Natural killer cell treated with Interleukin-12 subunit alpha and Interleukin-12 subunit beta and Interleukin-15 and Interleukin-18, amount 100 ng/mL, for 72 hours (primary cell): ENCODE measurements at places on chromosomes 4 and X.

- no peak for DNase-seq
These were observed 2.0 kb downstream of the MSX1 start for GRCh38 chr4:4861390-4862018.

- DNase-seq: no peak
These were observed 1.2 kb downstream of the SPCS3 start for GRCh38 chr4:176320976-176321361.

DNA sequence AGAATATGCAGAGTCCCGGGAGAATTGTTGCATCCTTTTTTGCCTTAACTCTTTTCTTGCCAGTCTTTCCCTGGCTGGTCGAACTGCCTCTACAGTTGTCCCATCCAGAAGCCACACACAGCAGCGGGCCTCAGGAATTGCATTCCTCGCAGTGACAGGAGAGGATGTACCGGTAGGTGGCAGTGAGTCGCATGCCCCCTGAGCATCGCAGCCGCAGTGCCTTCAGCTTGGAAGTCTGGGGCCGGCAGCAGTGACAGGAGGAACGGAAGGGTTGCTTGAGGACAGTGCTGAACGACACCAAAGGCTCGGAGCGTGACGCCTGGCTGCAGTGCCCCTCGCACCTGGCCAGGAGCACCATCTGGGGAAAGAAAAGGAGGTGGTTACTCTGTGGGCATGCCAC lies 23.5 kb downstream of the NDP start:
- no peak for DNase-seq

- no peak for DNase-seq
These were observed 137.1 kb upstream of the TBL1X start for GRCh38 chrX:9327747-9328145.

GRCh38 chr4:47075262-47075661 lies 43.9 kb downstream of the GABRB1 start:
- DNase-seq: no peak

DNA sequence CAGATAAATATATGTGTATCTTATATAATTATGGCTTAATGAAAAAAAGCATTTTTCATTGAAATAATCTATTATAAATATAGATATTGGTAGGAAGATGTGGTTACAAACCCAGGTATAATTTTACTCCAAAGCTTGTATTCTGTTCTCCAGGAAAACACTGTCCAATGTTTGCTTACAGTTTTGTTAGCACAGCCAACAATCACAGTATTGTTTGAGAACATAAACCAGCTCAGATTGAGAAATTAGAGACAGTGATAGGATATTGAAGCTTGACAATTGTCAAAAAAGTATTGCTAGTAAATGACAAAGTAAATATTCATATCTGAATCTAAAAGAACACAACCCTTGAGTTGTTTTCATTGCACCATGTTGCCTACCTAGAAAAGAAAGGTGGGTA lies 228.8 kb downstream of the ADGRL3 start:
- no peak for DNase-seq

DNA sequence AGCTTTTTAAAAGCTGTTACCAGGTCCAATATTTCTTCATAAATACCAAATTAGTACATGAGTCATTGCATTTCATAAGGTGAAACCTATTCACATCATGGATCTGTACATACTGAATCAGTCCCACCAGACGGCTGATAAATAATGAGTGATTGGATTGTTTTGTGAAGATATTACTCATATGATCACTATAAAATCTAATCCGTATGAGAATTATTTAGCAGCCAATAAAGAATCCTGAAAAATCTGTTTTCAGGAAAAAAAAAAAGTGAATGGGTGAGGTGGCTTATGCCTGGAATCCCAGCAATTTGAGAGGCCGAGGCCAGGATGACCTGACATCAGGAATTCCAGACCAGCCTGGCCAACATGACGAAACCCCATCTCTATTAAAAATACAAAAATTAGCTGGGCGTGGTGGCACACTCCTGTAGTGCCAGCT lies 438.1 kb downstream of the INPP4B start:
- no peak for DNase-seq

- no peak for DNase-seq
These were observed 147.0 kb downstream of the AFAP1 start for GRCh38 chr4:7792616-7793015.

DNA sequence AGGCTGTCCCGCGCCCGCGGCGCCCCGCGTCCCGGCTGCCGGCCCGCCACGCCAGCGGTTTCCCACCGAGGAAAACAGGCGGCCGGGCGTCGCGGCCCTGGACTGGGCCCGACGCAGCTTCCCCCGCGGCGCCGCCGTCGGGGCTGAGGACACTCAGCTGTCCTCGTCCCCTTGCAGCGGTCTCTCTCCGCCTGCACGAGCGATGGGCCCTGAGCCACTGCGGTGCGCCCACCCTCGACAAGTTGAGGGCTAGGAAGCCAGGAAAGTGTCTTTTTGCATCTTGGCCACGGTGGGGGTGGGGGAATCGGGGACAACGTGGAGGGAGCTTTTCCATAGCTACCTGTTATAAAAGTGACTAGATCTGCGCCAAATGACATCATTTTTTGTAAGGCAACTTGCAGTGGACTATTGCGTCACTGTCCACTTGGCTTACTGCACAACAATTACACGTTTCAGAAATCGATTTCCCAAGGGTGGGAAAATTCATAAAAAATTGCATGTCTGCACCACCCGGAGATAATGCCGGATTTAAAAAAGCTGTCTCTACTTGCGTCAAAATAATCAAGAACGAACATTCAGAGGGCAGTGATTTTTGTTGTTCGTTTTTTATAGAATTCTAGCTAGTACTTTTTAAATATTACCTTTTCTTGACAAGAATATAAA lies 1.1 kb downstream of the KLHL15 start:
- no peak for DNase-seq

- no peak for DNase-seq
These were observed 29.0 kb downstream of the LRBA start for GRCh38 chr4:150986085-150986484.

- peak; percentile 63 for DNase-seq
These were observed 348.5 kb downstream of the MID1IP1 start for GRCh38 chrX:39149761-39150160.

- DNase-seq: no peak
These were observed 113.9 kb downstream of the RTL3 start for GRCh38 chrX:78545233-78545632.

DNA sequence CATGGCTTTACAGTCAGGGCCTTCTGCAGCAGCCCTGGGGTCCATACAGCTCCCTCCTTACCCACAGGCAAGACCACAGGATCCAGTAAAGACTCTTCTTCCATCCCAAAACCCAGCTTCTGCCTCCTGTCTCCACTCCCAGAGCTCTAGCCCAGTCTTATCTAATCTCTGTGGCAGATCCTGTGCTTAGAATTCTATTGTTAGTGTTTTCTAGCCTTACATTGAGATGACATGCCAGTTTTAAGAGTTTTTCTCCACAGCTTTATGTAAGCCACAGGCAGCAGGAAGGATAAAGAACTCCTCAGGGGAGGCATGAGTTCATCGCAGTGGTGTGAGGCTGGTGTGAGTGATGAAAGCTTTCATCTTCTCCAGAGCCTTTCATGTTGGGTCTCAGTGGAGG lies 129.1 kb downstream of the RCHY1 start:
- DNase-seq: no peak

GRCh38 chrX:135541351-135541750 lies 20.9 kb downstream of the INTS6L start:
- no peak for DNase-seq

GRCh38 chr4:40199179-40199670 lies 2.4 kb downstream of the RHOH start:
- no peak for DNase-seq

GRCh38 chr4:140094438-140095420 lies 59.3 kb downstream of the MAML3 start:
- no peak for DNase-seq

GRCh38 chrX:150983521-150984168 lies 510 bp downstream of the HMGB3 start:
- DNase-seq: no peak

DNA sequence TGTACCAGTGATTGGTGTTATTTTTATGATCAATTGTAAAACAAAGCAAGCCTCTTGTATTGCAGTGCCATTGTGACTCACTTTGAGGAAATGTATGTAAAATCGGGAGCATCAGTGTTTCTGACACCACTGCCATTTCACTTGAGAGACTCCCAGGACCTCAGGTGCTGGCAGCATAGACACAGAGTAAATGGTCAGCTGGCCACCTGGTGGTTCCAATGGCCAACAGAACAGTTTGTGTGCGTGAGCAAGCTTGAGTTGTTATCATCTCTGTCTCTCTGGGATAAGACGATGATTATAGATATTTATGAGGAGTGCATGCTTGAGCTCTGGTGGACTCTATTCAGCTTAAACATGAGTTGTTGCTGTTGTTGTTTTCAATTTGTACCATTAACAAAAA lies 356.6 kb downstream of the GUCY2F start:
- DNase-seq: no peak

DNA sequence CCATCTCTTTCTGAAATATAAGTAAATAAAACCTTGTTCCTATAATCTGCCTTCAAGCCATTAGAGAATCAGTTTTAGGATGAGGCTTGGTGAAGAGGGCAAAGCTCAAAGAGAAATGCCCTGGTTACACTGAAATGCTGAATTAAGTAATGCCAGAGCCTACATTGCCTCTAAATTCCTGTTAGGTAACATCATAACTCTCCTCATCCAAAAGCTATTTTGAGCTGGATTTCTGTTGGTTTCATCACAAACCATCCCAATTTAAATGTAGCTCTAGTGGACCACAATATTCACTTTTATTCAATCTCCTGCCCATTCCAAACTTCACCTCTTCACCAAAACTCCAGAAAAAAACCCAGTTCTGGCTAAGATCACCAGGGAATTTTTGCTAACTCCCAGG lies 1319.7 kb upstream of the TENM3 start:
- DNase-seq: no peak

GRCh38 chr4:41443340-41444079 lies 94.4 kb upstream of the LIMCH1 start:
- DNase-seq: no peak

DNA sequence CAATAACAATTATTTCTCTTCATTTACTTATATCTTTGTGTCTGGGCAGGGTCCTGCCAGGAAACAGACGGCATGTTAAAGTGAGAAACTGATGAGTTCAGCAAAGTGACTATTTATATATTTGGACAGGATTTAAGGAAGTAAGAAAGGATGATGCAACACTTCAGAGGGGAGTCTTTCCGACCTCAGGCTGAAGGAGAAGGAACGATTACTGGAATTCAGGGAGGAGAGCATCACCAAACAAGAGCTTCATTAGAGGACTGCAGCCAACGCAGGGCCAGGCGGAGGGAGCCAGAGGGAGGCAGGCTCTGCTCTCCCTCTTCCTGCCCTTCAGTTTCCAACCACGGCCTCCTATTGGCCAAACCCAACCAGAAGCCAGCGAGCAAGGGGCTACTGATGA lies 1.5 kb upstream of the TLR7 start:
- no peak for DNase-seq

DNA sequence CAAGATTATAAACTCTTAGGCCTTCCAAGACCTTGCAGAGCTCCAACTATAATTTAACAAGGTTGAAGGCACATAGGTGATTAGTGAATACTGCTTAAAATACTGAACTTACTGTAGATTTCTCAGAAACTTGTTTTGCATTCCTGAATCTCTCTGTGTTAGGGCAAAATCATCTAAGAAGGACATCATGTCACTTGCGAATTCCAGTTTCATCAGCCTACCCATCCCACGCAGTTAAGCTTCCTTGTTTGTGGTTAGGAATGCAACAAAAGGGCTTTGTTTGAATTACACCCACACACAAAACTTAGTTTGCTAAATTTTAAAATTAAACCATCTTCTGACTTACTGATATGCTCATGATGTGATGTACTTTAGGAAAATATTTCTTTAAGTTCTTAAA lies 174.0 kb downstream of the SOWAHB start:
- DNase-seq: no peak

DNA sequence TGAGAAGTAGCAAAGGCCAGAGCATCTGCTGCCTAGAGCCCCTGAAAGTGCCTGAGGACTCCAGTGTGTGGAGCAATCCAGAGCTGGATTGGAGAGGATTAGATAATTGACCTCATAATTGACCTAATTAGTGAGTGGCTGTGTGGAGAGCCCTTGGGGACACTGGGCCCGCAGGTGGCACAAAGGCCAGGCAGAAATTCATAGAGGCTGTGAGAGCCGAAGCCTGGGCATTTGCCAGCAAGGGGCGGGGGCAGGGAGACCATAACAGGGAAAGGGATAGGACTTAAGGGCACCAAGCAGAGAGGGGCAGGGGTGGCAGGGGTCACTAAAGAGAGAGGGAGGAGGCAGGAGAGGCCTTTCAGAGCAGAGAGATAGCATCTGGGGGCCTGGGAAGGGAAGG lies 45.3 kb downstream of the EFNB1 start:
- DNase-seq: no peak

DNA sequence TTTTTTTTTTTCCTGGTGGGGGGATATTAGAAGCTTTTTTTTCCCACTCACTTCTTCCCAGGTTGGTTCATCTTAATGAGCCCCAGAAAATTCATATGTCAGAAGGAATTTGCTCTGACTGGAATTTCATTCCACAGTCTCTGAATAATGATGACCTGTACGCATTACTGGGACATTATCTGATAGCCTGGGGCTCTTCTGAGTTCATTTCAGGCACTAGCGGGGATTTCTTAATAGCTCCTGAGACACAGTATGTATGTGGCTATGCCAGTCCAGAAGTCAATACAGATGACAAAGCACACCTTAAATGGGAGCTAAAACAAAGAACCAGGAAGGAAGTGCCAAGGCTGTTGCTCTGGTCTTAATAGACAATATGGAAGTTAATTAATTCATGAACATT lies 295.2 kb upstream of the IGFBP7 start:
- DNase-seq: no peak

DNA sequence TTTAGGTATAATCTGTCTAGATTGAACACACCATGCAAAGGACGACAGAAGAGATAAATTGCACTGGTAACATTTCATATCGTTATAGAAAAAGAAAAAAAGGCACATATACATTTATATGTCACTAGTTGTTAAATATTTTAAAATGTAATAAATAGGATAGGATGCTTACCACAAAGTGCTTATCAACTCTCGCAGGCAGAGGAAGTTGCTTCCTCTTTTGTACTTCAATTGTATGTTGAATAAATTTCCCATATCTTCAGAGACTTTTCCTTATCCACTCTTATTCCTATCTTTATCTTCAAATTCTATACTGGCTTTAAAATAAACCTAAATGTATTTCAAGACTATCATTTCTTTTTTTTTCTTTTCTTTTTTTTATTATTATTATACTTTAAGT lies 163.3 kb upstream of the SPOCK3 start:
- DNase-seq: no peak

DNA sequence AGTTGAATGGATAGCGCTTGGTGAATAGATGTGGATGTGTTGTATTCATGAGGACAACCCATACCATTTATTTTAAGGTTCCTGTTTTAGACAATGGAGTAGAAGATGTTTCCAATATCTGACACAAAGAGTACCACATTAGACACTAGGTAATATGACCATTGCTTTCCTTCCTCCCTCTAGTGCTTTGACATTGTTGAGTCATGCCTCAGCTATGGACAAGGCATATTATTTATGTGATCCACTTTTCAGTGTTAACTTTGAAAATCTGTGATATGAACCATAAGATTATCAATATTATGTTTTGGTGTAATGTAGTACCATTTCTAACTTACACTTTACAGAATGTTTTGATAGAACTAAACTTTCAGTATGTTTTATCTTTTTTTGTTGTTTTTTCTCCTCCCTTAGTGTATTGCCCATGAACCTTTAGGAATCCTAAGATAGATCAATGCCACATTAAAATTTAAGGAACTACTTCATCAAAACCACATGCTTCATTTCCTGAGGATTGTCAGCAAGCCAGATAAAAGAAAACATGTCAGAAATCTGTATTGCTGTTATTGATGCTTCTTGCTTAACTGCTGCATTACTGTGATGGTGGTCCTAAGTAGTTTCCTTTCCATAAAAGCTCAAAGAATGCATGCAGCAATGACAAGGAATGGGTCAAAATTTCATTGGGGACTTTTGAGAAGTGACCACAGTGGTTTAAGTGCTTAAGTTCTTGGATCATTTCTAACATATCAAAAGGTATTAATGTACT lies 105.0 kb downstream of the PCDH7 start:
- DNase-seq: no peak
